Karpas-422 (cell line): ENCODE measurements at places on chromosomes 2 and 18. TPM values are rescaled to one million over a fixed set of nuclear protein-coding genes. Genes with fewer than 3 reads are reported as not detected.

The KDM3A gene
- total RNA-seq, result 114 and 154 TPM in 2 replicates

DNA sequence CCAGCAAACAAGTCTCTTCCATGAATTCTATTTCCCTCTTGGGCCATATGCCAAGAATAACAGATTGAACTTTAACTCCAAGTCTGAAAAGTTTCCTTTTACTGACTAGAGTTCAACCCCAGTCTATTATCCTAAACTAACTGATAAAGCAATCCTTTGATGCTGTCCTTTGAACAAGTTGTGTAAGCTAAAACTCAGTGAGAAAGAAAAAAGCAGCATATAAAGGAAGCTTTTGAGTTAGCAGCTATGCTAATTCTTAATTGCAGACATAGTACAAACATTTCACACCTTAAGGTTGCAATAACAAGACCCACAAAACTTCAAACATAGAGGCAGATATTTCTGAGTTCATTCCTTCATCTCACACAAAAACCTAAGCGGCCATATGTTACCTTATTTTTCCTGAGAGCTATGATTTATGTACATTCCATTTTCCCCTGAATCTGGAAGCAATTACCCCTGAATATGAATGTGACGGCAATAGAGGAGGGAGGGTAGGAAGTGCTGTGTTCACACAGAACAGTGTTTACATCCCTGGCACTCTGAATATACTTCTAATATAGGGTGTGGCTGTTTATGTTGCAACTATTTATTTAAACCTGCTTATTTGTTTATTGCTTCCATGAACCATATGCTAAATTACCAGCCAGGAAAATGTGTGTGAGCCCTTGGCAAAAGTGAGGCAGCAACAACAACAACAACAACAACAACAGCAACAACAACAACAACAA, 180.6 kb downstream of the IRS1 start:
- H3K4me1 ChIP-seq, result no peaks in the 10 kb centered on the region
- H3K27me3 ChIP-seq, result no peaks in the 10 kb centered on the region
- no peak overlapping the region for H3K27ac ChIP-seq
- H3K4me3 ChIP-seq, result no peak overlapping the region
- DNase-seq, result no peak
- no peaks in the 10 kb centered on the region for H3K36me3 ChIP-seq

GRCh38 chr18:79983793-79984192, 4.6 kb downstream of the TXNL4A start:
- no peak for DNase-seq
- peaks cover 39% of the 10 kb centered on the region for H3K36me3 ChIP-seq
- no peaks in the 10 kb centered on the region for H3K27me3 ChIP-seq
- peaks cover 15% of the 10 kb centered on the region for H3K4me1 ChIP-seq
- H3K27ac ChIP-seq, result no peak overlapping the region
- H3K4me3 ChIP-seq, result no peak overlapping the region

The SCG2 gene
- not detected in 2 replicates for total RNA-seq

The TMSB10 gene
- 1,287 and 3,084 TPM in 2 replicates for total RNA-seq

The TLX2 gene
- total RNA-seq, result 0.25 and 2.5 TPM in 2 replicates

DNA sequence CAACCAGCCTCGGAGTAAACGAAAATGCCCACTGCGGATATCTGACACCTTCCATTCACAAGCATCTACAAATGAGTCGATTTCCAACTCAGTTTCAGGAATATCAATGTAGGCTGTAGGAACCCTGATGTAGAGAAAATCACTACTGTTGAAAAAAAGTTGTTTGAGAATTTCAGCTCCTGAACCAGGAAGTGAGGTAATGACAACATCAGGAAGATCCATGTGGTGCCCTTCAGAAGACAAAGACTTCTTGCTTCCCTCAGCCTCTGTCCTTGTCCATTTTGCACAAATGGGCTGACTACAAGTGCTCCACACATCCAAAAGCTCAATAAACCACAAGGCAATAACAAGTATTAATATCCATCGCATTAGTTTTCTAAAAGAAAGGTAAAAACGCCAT, 4.7 kb downstream of the DSEL start:
- H3K4me3 ChIP-seq, result no peak overlapping the region
- no peak for DNase-seq
- H3K27ac ChIP-seq, result no peak overlapping the region
- no peaks in the 10 kb centered on the region for H3K36me3 ChIP-seq

The FEV gene
- total RNA-seq, result not detected in 2 replicates

- no peaks in the 10 kb centered on the region for H3K36me3 ChIP-seq
- H3K27ac ChIP-seq, result no peak overlapping the region
- H3K27me3 ChIP-seq, result no peaks in the 10 kb centered on the region
- DNase-seq, result no peak
Observed at GRCh38 chr2:181698223-181698622, 17.9 kb upstream of the NEUROD1 start.

The VWC2L gene
- not detected in 2 replicates for total RNA-seq

The C2orf66 gene
- not detected in 2 replicates for total RNA-seq

- no peaks in the 10 kb centered on the region for H3K27me3 ChIP-seq
- no peak overlapping the region for H3K4me3 ChIP-seq
- H3K27ac ChIP-seq, result no peak overlapping the region
- H3K4me1 ChIP-seq, result no peaks in the 10 kb centered on the region
- peak; percentile 17 for DNase-seq
Observed at GRCh38 chr18:66222174-66222573, 381.7 kb downstream of the CDH19 start.

DNA sequence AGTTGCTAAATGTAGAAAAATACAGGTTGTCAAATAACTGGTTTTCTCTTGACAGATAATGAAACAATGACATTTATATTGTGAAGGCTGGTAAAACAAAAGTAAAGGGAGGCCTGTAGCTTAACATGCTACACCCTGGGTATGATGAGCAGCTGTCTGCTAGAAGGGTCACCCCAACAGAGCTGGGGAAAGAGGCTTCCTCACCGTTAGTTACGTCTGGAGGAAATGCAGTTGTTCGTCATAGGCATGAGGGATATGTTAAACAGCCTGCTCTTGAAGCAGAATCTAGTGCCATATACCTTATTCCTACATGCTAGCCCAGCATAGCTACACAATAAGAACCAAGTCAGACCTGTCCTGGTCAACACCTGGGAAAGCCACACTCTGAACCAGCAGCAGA, 49.9 kb downstream of the LPIN2 start:
- no peak overlapping the region for H3K4me3 ChIP-seq
- peak; percentile 47 for DNase-seq
- no peak overlapping the region for H3K27ac ChIP-seq
- no peaks in the 10 kb centered on the region for H3K27me3 ChIP-seq
- peaks cover 62% of the 10 kb centered on the region for H3K4me1 ChIP-seq

DNA sequence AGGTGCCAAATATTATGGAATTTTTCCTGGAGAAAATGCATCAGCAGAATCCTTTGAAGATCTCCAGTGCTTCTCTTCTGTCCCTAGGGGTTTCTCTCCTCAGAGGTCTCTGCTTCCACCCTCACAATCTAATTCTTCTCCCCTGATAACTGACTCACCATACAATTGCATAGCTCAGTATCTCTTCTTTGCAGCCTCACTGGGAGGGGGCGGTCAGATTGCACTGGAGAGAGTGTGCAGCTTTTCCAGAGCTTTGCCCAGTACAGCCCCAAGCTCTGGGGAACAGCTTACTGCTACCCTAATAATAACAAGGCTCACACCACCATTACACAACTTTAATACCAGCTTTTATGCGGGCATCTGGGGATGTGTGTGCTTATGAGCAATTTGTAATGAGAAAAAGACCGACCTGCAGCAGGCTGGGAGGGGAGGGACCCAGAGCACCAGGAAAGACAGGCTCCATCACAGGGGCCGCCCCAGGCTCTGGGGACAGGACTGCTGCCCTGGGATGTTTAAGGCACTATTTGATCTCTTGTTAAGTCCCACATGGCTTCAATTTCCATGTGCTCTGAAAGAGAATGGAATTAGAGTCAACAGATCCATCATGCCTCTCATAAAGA, 276.6 kb upstream of the SIX2 start:
- 0 out of 2 replicates have a peak, but pooled peaks cover 3% of the 10 kb centered on the region for H3K27me3 ChIP-seq
- no peak for DNase-seq
- H3K4me3 ChIP-seq, result no peak overlapping the region
- H3K36me3 ChIP-seq, result no peaks in the 10 kb centered on the region
- peaks cover 45% of the 10 kb centered on the region for H3K4me1 ChIP-seq

The NPAS2 gene
- 0.07 TPM in 1 of 2 replicates, not detected in the other for total RNA-seq

GRCh38 chr2:165471349-165471950, 2.0 kb downstream of the CSRNP3 start:
- no peaks in the 10 kb centered on the region for H3K4me1 ChIP-seq
- no peaks in the 10 kb centered on the region for H3K36me3 ChIP-seq

The FAM124B gene
- not detected in 2 replicates for total RNA-seq

The IL36RN gene
- not detected in 2 replicates for total RNA-seq

- DNase-seq, result no peak
- no peak overlapping the region for H3K27ac ChIP-seq
- H3K4me1 ChIP-seq, result peaks cover 14% of the 10 kb centered on the region
- H3K36me3 ChIP-seq, result no peaks in the 10 kb centered on the region
- no peaks in the 10 kb centered on the region for H3K27me3 ChIP-seq
- H3K4me3 ChIP-seq, result no peak overlapping the region
Observed at GRCh38 chr18:21117409-21118131, 6.0 kb upstream of the ROCK1 start.

DNA sequence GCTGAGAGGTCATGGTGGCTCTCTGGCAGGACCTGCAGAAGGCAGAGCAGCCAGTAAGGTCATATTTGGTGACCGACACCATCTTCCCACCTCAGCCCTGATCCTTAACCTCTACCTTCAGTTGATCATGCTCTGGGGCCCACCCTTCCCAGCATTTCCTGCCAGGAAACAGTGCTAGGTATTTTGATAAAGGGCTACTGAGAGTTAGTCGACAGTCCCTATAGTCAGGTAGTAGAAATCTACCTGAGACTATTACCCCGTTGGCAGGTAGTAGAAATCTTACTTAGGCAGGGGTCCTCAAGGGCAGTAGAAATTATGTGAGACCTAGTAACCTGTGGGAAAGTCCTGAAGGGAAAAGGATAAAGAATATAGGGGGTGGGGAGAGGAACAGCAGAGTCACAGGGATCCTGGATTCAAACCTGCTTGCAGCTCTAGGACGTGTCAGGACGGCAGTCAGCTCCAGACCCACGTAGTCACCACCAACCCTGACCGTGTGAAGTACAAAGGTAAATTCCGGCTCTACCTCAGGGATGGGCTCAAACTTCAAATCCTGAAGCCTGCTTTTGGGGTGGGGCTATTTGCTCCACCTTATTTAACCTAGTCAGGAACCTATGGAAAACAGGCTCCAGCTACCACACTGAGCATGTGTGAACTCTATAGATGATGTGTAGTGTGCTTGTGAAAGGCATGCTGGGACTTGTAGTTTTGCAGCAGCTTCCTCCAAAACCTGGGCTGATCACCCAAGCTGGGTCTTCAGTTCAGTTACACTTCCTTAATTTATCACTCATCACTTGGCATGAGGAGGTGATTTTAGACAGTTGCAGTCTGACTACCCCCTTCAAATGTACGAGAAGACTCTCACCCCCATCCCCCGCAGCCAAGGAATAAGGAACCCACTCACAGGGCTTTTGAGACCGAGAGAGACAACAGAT, at the start of gene DQX1:
DQX1 (minus strand) TSS at position 515 of the 932 bp plus-strand sequence; CDS start at position 13, 502 bp downstream.
- H3K4me1 ChIP-seq, result peaks cover 30% of the 10 kb centered on the region
- no peak within 1 kb of the TSS for H3K27ac ChIP-seq
- H3K27me3 ChIP-seq, result no peaks in the 10 kb centered on the region
- DNase-seq, result peak; percentile 92
- H3K4me3 ChIP-seq, result no peak within 1 kb of the TSS
- H3K36me3 ChIP-seq, result peaks cover 31% of the 10 kb centered on the region

GRCh38 chr2:286774-287392, 1.0 kb downstream of the ALKAL2 start:
- no peaks in the 10 kb centered on the region for H3K4me1 ChIP-seq
- H3K36me3 ChIP-seq, result no peaks in the 10 kb centered on the region
- no peaks in the 10 kb centered on the region for H3K27me3 ChIP-seq
- DNase-seq, result no peak
- H3K27ac ChIP-seq, result no peak overlapping the region

The IL1A gene
- 0.15 TPM in 1 of 2 replicates, not detected in the other for total RNA-seq

DNA sequence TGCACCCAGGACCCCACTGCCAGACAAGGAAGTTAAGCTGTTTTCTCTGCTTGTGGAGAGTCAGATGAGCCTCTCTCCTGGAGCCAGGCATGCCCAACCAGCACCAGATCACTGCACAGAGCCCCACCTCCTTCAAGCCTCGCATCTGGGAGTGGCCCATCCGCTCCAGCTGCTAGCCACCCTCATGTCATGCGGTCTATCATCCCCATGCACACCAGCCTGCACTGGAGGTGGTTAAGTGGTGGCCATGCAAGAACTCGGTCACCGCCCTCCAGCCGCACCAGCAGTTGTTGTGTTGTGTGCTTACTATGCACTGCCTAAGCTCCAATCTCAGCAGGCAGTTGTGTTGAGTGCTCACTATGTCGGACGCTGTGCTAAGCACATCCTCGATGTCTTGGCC, 177.9 kb upstream of the SLC14A2 start:
- no peaks in the 10 kb centered on the region for H3K27me3 ChIP-seq
- H3K27ac ChIP-seq, result no peak overlapping the region
- no peak overlapping the region for H3K4me3 ChIP-seq
- peaks cover 6% of the 10 kb centered on the region for H3K4me1 ChIP-seq
- no peaks in the 10 kb centered on the region for H3K36me3 ChIP-seq
- no peak for DNase-seq
